ENCODE measurements at places on chromosomes 11 and 22.

DNA sequence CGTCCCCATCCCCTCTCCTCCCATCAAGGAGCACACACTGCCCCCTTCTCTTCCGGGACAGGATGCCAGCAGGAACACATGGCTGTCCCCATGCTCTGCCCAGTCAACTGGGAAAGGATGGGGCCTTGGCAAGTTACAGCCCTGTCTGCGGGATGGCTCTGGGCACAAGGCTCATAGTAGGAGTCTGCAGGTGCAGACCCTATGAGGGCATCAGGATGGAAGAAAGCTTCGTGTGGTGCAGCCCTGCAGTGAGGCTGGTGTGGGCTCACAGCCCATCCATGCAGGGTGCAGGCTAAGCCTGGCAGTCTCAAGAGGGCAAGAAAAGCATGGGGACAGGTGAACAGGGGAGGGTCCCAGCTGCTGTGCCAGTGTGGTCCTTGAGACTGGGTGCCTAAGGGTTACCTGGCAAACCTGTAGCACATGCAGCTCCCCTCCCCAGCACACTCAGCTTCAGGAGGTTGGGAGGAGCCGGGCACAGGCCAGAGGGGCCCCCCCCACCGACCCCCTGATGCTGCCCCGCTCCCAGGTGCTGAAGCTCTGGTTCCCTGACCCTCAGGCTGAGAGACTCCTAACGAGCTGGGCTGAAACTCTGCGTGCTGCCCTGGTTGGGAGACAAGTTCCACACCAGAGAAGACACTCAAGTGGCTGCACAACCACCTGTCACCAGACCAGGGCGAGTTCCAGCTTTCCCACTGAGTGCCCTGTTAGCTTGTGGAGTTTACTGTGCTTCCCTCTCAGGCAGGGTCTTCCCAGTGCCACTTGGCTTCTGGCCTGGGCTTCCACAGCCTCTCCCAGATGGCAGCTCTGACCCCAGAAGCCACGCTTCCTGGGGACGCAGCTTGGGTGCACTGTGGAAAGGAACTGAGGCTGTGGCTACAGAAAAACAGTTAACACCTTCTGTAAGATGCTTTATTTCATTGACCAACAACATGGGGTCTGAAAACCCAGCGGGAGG is 3.3 kb upstream of the SCARF2 start:
- DNase-seq = no peak

DNA sequence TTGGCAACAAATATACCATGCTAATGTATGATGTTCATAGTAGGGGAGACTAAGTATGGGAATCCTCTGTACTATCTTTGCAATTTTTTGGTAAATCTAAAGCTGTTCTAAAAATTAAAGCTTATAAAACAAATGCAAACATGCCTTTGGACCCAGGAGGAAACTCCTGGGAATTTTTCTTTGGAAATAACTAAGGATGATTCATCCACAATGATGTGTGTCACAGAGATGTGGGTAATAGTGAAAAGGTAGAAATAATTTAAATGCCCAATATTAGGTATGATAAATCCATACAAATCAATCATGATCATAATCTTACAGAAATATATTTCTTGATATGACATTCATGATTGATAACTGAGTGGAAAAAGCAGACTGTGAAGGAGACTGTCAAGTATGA is 135.8 kb downstream of the TRIM44 start:
- DNase-seq = no peak

DNA sequence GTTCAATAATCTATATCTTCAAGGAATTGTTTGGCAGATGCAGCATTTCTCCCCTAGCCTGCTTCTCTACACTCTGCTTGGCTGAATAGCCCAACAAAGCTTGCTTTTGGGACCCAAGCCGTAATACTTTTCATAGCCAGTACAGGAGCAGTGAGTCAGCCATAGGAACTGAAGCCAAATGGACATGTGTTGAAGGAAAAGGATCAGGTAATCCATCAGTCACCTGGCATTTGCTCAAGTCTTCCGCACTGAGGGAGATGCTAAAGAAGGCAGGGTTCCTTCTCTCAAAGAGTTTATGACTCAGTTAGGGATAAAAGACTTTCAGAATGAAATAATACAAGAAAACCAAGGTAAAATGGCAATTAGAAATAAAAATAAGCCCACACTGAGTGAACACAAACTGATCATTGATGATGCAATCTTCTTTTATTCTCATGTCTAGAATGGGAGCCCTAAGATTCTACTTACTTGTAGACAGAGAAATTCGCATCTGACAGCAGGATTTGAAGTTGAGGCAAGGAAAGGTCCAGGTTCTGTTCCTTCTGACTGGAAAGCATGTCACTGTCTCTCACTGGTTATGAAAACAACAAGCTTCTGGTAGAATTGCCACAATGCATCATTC is 13.2 kb downstream of the C11orf87 start:
- no peak for DNase-seq

DNA sequence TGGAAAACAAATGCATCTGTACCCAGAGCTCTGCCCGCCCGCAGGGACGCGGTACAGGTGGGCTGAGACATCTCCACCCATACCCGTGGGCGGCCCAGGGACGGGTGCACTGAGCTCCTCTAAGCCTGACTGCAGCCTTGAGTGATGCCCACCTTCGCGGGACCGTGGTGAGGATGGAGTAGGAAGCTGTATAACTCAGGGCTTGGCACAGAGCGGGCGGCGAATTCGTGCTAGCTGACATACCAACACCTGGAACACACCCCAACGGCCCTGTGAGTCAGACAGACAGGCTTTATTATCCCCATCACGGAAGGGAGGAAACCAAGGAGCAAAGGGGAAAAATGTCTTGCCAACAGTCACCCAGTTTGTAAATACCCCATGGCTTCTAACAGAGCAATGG is 61.9 kb downstream of the SMCO4 start:
- DNase-seq = no peak

DNA sequence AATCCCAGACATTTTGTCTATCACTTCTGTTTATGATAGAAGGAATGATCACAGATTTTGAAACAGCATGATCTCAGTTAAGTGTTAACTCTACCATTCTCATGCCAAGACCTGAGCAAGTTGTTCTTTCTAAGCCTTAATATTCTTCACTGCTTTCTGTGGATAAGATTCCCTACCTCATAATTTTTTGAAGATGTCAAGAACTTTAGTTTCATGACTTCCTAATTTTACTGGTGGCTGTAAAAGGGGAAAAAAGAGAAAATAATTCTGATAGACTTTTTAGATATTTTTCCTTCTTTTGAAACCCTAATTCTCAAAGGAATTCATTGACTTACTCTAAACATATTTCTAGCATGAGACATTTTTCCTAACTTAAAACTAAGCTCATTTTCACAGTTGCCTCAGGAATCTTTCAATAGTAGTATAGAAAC is 520.0 kb upstream of the LUZP2 start:
- DNase-seq = no peak

DNA sequence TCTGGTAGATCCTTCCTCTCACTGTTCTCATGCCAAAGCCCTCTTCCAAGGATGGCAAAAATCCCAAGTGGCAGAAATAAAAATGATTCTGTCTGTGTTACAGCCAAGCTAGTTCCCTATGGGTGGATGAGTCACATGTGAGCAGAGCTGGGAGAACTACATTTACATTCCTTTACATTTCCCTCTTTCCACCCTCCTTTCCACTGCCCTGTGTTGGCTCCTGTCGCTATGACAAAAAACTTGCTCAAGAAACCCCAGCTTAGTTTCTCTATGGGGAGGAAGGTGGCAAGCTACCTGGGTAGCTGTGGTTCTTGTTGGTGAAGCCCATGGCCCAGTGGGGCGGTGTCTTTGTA is 10.2 kb upstream of the DDB2 start:
- no peak for DNase-seq

DNA sequence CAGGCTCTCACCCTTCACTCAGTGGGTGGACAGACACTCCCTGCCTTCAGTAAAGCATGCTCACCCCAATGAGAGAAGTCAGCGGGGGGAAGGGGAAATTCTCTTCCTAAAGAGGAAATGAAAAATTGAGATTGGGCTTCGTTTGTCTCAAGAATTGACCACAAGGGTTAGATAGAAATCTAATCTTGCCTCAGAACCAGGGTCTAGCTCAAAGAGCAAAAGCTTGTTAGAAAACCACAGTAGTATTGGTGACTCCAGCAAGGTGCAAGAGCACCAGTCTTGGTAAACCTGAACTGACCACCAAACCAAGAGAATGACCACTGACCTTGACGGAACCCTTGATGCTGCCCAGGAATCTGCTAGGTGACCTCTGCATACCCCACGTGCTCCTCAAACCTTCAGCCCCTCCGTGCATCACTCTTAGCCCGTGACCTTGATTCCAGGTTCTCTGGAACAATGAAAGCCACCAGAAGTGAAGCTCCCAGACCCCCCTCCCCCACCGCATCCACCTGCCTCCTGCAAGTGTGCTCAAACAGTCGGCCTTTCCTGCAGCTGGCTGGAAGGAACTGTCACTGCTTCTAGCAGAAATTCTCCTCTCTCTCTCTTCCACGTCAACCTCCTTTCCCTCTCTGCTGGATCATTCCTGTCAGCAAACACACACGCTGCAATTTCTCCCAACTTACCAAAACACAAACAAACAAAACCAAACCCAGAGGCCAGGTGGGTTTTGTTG is 3.1 kb upstream of the TMA7B start:
- no peak for DNase-seq

GRCh38 chr11:62627713-62628112 is 5.9 kb upstream of the B3GAT3 start:
- no peak for DNase-seq

- peak; percentile 80 for DNase-seq
These were observed at the start of gene HMBS for GRCh38 chr11:119084663-119085436. Gene HMBS, plus strand, starts transcription at chr11:119084881. Its CDS starts 153 bp downstream, at chr11:119085034.

DNA sequence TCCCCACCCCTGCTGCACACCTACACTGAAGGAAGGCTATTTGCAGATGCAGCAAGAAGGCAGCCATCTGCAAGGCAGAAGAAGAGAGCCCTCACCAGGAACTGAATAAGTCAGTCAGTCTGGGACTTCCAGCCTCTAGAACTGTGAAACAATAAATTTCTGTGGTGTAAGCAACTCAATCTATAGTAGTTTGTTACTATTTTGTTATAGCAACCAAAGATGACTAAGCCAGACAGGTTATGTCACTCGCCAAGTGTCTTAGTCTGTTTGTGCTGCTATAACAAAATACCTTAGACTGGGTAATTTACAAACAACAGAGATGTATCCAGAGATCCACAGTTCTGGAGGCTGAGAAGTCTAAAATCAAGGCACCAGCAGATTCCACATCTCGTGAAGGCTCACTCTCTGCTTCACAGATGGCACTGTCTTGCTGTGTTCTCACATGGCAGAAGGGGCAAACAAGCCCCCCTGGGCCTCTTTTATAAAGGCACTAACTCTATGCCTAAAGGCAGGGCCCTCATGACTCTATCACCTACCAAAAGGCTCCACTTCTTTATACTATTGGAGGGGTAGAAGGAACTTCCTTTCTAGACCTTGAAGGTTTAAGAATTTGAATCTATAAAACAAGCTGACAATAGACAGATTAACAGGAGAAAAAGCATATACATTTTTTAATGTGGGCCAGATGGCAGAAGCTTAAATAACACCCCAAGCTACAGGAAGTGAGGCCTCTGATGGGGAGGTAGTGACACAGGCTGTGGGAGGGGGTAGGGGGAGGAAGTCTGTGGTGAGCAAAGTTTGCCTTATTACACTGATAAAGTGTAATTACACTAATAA is 12.3 kb downstream of the APOL6 start:
- no peak for DNase-seq

- DNase-seq = no peak
These were observed 2354.7 kb upstream of the RAG2 start for GRCh38 chr11:38952698-38953097.

DNA sequence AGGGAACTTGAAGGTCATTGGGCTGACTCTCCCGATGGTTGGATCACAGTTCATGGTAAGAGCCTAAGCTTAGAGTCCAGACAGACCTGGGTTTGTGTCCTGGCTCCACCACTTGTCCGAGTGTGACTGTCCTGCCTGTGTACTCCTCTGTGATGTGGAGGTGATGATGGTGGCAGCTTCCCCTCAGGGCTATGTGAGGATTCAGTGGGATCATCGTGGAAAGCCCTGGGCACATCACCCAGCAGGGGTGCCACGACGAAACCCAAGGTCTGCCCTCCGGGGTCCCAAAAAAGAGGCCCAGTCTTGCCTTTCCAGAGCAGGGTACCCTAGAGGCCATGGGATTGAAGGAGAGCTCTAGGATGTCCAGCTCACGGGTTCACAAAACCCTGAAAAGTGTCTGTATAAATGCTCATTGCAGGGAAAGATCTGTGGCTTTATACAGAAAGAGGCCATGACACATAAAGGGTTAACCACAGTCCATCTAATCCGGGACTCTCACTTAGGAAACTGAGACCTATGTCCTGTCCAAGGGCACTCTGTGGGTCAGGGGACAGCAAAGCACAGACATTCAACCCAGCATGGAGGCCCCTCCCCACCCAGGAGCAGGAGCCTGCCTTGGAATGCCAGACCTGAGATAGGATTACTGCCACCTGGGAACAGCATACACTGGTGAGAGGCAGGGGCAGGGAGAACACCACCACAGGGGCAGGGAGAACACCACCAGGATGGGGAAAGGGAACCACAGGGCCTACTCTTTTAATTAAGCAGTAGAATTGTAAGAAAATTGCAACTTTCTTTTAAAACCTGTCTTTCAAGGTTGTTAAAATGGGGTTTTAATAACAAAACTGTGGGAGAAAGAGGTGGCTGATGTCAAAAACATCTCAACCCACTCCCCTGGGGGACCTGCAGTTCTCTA is 51.3 kb downstream of the IGLL5 start:
- no peak for DNase-seq

DNA sequence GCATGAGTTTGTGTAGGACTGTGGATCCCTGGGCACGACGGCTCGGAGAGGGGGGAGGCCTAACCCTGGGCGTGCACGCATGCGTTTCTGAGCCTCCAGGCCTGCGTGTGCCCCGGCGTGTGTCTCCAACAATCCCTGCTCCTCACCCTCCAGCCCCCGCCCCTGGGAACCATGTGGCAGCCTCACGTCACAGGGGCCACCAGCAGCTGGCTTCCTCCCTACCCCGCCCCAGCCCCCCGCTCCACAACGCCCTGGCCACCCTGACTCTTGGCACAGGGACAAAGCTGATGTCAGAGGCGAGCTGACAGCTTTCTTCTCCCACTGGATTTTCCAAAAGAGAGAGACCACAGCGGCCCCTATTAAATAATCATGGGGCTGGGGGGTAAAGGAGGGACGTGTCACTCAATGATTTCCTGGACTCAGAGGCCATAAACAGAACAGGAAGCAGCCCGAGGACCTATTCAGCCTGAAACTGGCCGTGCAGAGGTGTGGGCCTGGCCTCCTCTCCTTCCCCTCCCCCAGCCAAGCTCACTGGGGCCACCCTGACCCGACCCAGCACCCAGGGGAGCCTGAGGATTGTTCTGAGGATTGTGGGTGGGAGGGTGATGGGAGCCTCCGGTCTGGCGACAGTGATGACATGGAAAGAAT is 6.8 kb upstream of the LIF start:
- DNase-seq = no peak

DNA sequence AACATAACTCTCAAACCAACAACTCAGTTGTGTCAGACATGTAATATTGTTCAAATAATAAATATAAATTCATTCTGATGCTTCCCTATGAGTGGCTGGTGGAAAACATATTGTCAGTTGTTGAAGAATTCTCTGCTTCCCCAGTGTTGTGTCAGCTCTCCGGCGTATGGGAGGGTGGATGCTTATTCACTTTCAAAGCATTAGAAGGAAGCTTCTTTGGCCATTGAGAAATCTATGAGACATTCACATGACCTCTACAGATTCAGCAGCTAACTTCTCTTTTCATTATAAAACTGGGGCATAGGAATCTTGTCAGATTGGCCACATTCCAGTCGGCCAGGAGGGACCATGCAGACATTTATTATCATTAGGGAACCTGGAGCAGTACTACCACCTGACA is 2.9 kb downstream of the OR51V1 start:
- no peak for DNase-seq

Measured in cortex of kidney (tissue), 1 donor.